ENCODE measurements at places on chromosomes 16 and 17.

DNA sequence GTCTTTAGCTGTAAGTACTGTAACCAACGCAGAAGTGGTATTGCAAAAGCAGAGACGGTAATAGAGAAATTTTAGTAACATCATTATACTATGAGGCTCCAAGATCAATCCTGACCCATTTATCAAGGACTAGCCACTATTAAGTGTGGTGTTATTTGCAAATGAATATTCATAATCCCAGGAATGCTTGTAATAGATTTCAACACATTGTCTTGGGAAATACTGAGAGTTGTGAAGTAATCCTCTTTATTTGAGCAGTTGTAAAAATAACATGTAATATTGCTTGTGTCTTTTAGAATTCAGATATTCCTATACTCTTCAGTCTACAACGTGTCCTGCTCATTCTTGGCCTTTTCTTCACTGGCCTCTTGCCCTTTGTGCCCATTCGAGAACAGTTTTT, 46.4 kb downstream of the GDPD1 start:
- no peak for DNase-seq

DNA sequence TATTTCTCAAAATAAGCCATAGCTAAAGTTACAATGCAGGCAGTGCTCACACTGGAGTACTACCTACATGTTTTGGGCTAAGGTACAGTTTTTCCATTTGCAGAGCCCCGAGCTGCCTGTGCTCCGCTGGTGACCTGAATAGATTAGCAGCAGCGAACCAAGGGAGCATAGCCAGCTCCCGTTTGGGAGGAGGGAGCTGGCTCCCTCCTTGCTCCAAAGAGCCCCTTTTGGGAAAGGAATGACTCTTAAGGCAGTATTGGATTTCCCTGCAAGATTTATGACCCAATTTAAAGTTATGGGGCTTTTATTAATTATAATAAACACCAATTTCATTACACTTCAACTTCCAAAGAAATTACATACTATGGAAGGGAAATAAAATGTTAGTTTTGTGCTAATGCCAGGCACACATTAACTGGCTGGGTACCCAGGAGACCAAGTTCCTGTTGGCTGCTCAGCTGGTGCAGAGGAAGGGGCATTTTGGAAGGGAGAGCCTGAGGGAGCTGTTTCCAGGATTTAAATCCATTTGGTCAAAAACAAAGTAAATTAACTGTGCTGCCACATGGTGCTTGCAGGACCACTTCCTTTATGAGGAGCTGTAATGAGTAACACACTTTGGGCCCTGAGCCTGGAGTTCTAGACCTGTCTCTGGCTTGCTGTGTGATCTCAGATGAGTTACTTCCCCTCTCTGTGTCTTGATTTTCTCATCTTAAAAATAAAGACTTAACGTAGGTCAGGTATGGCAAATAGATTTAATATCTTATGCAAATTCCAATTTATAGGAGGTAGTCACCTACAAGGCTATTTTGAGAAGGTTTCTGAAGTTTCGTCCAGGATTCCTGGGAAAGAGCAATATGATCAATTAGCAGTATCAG, 362.1 kb upstream of the CCL2 start:
- no peak for DNase-seq

- no peak for DNase-seq
Observed at GRCh38 chr17:39579318-39580081, 28.2 kb downstream of the NEUROD2 start.

GRCh38 chr17:1147664-1148063, 32.1 kb downstream of the ABR start:
- DNase-seq = peak; percentile 18

DNA sequence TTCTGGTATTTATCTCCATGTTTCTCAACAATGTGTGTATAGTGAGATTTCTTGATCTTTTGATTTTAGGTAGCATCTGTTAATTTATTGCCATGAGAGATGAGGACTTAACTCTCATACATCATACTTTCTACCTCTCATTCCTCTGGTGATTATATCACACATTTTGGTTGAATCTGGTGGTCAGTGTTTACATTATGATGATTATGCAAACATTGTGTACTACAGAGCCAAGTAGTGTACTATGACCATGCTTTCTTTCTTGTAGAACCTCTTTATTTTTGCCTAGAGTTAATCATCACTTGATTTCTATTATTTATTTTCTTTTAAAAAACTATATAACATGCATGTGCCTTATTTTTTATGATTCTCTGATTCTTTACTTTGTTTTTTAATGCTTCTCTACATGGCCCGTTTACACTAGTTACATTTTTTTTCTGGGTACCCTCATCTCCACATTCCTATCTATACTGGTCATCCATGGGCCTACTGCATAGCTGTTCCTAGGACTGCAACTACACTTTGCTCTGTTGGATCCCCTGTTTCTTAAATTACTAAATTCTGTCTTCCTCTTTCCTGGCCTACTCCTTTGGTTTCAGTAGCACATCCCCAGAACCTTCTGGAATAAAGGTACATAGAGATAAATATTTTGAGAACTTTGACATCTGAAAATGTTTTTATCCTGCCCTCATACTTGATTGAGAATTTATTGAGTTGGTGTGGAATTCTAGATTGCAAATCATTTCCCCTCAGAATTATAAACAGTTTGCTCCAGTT, 63.0 kb upstream of the LRRC37A3 start:
- DNase-seq = no peak

DNA sequence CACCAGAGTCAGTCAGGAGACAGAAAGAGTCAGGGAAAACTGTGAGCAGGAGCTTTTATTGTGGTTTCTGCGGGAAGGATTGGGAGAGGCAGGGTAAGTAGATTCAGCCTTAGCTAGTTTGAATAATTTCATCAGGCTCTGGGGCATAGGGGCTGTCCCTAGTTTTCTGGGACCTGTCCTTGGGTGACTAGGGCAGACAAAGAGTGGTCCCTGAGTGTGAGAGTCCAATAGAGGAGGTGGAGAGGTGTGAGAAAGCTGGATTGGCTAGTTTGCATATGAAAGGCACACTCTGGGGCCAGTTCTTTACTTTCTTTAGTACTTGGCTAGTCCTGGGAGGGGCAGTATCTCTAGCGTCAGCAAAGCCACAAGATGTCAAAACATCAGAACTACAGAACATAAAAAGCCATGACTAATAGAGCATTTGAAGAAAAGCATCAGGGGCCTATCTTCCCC, 255.6 kb downstream of the HS3ST3A1 start:
- DNase-seq = peak; percentile 70

DNA sequence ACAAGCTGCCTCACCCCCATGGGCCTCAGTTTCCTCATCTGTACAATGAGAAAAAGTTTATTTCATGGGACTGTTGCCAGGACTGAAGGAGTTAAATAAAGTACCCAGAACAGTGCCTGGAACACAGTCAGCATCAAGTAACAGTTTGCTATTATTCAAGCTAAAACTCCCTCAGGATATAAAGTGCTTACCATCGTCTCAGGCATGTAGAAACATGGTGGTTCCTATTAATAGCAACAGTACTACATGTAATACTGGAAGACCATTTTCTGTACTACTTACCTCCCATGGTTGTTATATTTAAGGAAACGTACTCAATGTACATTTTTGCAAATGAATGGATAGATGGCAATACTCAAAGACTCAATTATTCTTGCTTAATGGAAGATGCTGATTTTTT, 93.4 kb downstream of the NCOR1 start:
- peak; percentile 34 for DNase-seq

DNA sequence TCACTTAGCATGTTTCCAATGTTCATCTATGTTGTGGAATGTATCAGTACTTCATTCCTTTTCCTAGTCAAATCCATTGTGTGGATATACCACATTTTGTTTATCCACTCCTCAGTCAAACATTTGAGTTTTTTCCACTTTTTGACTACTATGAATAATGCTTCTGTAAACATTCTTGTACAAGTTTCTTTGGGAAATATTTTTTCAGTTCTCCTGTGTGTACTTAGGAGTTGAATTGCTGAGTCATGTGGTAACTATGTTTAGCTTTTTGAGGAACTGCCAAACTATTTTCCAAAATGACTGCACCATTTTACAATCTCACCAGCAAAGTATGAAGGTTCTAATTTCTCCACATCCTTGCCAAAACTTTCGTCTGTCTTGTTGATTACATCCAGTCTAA, 223.7 kb upstream of the AXIN2 start:
- DNase-seq = peak; percentile 12

- no peak for DNase-seq
Observed at GRCh38 chr16:27417047-27417671, 15.2 kb downstream of the IL21R start.

- DNase-seq = no peak
Observed at GRCh38 chr16:50430076-50430475, 61.3 kb upstream of the BRD7 start.

DNA sequence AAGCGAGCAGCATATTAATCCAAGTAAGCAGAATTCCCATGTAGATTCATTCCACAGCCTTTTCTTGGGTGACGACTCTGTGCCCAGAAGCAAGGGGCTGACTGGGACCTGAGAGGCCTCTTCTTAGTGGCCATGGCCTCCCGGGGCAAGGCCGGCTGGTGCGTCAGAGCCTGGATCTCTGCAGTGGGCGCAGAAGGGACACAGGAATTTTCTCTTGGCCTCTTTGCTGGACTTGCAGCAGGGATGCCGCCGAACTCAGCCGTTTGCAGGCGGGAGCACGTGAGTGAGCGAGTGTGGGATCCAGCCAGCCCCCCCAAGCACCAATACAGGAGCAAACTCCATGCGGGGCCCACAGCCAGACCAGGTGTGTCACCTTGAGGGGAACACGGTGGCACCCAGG, 151.8 kb downstream of the RPTOR start:
- DNase-seq = no peak

DNA sequence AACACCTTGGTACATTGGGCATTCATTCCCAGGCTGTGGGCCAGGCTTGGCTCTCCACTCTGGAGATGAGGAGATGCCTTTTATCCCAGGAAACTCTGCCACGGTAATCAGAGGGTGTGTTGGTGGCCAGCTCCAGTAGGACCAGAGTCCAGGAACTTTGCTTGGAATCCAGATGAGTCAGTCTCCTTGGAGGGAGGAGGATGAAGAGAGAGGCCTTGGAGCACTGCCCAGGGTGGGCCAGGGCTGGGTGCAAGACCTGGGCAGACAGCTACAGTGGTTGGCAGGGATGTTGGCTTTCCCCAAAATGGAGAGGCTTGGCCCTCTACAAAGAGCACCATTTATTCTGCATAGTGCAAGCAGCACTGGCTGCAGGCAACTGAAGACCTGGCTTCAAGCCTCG, 209.0 kb downstream of the RGS9 start:
- no peak for DNase-seq

DNA sequence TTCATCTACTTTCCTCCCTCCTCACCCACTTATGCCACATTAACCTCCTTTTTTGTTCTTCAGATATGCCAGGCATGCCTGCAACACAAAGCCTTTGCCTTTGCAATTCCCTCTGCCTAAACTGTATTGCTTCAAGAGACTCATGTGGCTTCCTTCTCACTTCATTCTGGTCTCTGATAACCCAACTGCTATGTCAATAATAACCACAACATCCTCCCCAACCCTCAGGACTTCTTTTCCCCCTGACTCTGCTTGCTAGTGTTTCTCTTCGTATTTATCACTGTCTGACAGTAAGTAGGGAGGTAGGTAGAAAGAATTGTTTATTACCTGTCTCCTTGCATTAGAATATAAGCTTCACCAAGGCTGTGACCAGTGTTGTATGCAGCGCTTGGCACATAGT, 22.4 kb downstream of the RBL2 start:
- no peak for DNase-seq

DNA sequence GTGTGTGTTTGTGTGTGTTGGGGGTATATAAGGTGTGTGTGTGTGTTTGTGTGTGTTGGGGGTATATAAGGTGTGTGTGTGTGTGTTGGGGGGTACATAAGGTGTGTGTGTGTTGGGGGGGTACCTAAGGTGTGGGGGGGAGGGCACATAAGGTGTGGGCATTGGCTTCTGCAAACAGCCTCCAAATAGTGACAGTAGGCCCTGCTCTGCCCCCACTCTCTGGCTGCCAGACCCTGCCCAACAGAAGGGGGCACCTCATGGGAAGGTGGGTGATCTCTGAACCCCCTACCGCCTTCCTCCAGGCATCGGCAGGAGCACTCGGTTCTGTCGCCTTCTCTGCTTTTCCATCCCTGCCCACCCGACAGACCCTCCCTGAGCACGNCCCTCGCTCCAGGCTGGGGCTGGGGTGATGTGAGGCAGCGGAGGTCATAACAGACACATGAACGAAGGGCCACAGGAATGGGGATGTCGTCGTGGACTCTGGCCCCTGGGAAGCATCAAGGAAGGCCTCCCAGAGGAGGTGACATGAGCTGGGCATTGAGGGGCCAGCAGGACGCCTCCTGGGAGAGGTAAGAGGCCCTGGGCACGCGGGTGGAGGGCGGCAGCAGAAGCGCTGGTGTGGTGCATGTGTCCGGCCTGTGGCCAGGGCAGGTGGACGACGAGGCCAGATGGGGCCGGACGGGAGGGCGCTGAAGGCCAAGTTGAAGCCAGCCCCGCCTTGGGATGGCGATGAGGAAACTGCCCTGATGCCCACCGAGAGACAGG, 136.6 kb upstream of the RPH3AL start:
- DNase-seq = peak; percentile 29

- DNase-seq = no peak
Observed at GRCh38 chr17:57350266-57350665, 93.9 kb downstream of the MSI2 start.

DNA sequence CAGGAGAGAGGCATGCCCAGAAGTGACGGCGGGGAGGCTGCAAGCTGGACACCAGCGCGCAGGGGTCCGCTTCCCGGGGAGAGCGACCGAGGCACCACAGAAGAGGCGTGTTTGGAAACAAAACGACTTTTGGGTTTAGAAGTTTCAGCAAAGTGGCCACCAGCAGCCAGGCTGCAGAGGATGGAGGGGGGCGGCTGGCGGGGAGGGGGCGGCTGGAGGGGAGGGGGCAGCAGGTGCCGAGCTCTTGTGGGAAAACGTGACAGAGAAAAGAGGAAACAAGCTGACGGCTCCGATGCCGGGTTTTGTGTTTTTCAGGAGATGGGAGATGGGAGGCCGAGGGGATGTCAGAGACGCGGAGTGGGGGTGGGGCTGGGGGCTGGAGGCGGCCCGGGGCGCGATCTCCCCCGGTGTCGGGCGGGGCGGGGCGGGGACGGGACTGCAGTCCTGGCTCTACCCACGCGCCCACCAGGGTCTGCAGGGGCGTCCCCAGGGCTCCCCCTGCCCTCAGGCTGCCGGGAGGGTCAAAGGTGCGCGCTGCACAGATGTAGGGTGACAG, 32.1 kb upstream of the RPH3AL start:
- DNase-seq = no peak

GRCh38 chr16:9102943-9103342, 11.5 kb downstream of the HAPSTR1 start:
- no peak for DNase-seq

- no peak for DNase-seq
Observed at GRCh38 chr17:31575043-31575442, 183.6 kb downstream of the RAB11FIP4 start.
